HS-5 (cell line): ENCODE measurements at places on chromosomes 3 and 15.

- peak; percentile 68 for DNase-seq
Observed at GRCh38 chr15:60478566-60479360, at the start of gene ICE2. TSS of gene ICE2 (minus strand) at chr15:60479142. CDS start at chr15:60477977, 1,165 bp downstream.

DNA sequence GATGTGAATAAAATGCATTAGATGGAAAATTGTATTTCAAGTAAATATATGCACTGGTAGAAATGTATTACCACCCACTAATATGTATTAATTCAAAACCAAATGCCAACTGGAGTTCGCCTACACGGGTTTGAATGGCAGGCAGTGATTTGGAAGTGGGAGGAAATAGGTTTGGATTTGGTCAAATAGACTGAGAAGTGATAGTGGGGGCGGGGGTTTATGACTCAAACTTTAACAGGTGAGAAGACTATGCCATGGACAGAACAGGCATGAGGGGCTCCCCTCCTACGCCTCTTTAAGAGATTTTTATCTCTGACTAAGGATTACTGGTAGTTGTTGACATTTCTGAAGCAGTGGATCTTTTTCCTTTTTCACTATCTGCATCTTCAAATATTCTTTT lies 677.8 kb downstream of the NTRK3 start:
- DNase-seq, result no peak

- DNase-seq, result no peak
Observed at GRCh38 chr3:31405515-31405914, 127.2 kb upstream of the STT3B start.

- no peak for DNase-seq
Observed at GRCh38 chr3:8538913-8539312, 37.3 kb downstream of the LMCD1 start.

DNA sequence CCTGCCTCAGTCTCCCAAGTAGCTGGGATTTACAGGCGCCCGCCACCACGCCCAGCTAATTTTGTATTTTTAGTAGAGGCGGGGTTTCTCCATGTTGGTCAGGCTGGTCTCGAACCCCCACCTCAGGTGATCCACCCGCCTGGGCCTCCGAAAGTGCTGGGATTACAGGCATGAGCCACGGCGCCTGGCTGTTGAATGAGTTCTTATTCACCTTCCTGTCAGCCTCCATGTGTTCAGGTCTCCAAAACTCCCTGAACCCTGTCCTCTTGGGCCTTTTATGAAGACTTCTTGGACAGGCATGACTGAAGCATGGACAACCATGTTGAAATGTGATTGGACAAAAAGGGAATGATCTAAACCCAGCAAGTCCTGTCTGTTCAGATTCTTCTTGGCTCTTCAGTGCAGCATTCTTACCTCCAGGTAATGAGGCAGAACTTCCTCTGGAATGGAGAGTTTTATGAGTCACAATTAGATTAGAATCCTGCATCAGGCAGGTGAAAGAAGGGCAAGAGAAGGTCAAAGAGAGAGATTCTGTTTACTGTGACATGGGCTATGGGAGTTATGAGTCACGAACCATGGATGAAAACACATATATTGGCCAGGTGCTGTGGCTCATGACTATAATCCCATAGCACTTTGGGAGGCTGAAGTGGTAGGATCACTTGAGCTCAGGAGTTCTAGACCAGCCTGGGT lies 23.1 kb upstream of the EIF4A2 start:
- DNase-seq, result no peak

DNA sequence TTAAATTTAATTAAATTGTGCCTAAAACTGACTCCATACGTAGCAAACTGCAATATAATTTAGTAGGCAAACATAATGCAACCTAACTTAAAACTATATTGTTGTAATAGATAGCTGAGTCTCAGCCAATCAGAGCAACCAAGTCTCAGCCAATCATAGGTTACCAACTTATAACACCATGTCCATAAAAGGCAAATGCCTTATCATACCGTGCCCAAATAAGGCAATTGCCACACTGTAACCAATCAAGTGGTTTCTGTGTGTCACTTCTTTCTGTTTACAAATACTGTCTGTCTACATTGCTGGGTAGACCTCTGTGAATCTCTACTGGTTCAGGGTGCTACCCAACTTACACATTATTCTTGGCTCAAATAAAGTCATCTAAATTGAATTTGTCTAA lies 728.4 kb upstream of the EPHA6 start:
- no peak for DNase-seq

DNA sequence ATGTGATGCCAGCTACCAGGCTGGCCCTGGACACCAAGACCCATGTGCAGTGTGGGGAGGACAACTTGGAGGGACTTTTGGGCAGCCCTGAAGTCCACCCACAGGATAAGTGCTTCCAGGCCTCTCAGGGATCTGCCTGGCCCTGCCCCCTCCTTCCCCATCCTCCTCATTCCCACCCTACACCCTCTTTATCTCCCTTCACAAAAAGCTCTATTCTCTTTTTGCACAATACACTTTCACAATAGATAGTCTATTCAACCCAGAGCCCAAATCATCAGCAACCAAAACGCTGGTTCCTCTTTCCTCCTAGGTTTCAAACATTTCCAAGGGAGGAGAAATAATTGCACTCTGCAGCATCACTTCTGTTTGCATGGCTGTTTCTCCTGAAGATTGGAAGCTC lies 7.8 kb upstream of the ZNF710 start:
- no peak for DNase-seq

- DNase-seq, result peak; percentile 16
Observed at GRCh38 chr3:14319654-14320182, 82.7 kb upstream of the SLC6A6 start.

DNA sequence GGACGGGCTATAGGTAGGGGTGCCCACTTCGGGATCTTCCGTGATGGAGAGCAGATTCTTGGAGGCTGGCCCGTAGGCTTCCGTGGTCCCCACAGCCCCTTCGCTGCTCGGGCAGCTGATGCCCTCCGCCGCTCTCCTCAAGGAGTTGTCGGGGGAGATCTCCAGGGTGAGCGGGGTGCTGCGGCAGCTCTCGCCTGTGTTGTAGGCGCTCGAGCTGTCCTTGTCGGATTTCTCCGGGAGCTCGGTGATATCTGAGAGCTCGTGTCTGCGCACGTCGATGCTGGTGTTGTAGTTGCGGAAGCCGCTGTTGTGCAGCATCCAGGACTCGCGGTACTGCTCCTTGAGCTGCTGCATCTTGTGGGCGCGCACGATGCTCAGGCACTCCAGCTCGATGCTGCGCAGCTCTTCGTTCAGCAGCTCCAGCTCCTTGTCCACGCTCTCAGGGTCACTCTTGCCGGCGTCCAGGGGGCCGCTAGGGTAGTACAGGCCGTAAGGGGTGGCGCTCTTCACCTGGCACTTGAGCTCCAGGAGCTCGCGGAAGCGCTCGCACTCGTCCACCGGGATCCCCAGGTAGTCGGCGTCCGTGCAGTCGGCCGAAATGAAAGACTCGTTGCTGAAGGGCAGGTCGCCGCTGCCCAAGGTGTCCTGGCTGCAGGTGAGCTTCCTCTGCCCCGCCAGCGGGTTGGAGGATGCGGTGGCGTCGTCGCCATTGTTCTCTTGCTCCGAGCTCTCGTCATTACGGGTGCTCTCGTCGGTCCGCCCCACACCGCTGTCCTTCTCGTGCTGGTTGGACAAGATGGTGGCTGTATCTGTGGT lies 240.4 kb downstream of the PDZRN3 start:
- DNase-seq, result no peak

- no peak for DNase-seq
Observed at GRCh38 chr3:71541313-71541712, 42.2 kb downstream of the FOXP1 start.

DNA sequence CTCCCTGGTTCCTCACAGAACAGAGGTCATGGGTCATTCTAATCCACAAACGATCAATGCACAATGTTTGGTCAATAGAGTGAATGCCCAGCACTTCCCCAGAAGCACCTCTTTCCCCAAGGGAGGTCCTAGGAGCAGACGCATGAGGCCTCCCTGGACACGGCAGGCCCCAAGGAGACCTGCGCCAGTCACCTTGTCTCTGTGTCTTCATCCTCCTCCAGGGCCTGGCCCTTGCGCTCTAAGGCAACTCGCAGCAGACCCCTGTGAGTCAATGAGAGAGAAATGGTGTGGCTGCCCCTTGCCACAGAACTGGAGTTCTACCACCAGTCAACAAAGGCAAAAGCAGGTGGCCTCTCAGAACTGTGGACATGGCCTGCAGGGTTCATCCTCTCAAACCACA lies 18.1 kb downstream of the ALS2CL start:
- no peak for DNase-seq

DNA sequence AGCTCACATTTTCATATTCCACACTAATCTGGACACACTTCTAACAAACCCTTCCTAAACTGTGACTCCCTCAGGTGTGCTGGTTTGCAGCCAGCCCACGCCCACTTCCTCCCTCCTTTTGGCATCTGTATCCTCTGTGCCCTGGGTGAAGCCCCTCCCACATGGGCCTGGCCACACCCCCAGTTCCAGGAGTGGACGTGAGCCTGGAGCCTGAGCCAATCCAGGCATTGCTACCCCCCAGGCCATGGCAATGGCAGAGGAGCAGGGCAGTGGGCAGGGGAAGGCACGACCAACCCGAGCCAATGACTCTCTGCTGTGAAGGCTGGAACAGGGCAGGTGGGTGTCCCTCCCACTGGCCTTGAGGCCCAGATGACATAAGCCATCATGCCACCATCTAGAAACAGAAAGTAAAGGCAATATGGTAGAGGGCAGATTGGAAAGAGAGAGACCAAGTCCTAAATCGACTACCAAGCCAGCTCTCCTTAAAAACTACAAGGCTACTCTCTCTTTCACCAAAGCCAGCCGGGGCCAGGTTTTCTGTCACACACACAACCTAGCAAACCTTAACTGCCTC lies 18.6 kb downstream of the FAM174B start:
- DNase-seq, result no peak

GRCh38 chr3:134795746-134796280 lies 753 bp downstream of the EPHB1 start:
- peak; percentile 5 for DNase-seq

- no peak for DNase-seq
Observed at GRCh38 chr3:45468326-45468725, 80.0 kb downstream of the LARS2 start.

DNA sequence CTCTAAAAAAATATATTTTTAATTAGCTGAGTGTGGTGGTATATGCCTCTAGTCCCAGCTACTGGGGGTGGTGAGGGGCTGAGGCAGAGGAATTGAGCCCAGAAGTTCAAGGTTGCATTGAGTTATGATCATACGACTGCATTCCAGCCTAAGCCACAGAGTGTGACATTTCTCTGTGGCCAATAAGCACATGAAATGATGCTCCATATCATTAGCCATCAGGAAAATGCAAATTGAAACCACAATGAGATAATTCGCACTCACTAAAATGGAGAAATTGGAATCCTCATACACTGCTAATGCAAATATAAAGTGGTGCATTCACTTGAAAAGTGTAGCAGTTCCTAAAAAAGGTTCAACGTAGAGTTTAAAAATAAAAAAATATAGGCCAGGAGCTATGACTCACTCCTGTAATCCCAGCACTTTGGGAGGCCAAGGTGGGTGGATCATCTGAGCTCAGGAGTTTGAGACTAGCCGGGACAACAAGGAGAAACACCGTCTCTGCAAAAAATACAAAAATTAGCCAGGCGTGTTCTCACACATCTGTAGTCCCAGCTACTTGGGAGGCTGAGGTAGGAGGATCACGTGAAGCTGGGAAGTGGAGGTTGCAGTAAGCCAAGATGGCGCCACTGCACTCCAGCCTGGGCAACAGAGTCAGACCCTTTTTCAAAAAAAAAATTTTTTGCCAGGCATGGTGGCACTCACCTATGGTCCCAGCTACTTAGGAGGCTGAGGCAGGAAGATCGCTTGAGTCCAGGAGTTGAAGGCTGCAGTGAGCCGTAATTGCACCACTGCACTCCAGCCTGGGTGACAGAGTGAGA lies 35.2 kb downstream of the IFT122 start:
- DNase-seq, result no peak

DNA sequence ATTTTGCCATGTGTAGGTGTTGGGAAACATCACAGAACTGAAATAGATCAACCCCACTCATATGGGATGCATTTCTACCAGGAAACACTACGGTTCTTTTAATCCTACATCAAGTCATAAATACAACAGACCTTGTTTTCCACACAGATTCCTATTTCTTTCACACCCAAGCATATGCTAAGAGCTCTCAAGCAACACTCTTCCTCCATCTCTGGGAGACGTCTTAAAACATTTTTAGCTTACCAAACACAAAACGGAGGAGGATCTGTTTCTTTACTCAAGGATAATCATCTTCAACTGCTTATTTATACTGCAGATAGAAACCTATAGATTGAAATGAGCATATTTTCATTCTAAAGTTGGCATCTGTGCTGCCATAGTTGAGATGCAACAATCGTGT lies 5.1 kb downstream of the GJD2 start:
- DNase-seq, result no peak

DNA sequence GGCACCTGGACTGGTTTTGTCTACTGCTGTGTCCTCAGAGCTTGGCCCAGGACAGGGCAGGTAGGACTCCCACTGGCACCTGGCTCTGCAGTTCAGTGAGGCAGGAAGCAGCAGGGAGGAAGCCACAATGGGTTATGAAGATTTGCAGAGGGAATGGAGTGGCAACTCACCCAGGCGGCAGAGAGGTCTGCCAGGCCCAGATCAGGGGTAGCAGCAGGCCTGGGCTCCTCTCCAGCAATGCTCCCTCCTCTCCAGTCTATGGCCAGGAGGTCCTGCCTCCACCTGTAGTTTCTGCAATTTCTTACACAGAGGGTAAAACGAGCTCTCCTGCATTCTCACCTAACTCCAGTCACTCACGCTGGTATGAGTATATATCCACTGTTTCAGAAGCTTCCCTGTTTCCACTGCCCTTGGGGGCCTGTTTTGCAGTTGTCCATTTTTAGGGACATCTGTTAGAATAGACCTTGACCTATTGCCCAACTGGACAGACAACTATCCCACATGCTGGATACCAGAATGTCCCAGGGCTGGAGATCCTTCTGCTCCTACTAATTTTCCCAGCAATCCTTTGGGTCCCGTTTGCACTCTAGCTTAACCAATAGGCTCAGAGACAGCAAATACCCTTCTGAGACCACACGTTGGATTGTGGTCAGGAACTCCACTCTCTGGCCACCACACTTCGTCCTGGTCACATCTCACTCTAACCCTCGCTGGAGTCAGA lies 35.2 kb downstream of the HMCES start:
- no peak for DNase-seq

GRCh38 chr15:95574053-95574452 lies 756.4 kb upstream of the NR2F2 start:
- no peak for DNase-seq

GRCh38 chr3:42013691-42014457 lies 52.0 kb upstream of the ULK4 start:
- no peak for DNase-seq

DNA sequence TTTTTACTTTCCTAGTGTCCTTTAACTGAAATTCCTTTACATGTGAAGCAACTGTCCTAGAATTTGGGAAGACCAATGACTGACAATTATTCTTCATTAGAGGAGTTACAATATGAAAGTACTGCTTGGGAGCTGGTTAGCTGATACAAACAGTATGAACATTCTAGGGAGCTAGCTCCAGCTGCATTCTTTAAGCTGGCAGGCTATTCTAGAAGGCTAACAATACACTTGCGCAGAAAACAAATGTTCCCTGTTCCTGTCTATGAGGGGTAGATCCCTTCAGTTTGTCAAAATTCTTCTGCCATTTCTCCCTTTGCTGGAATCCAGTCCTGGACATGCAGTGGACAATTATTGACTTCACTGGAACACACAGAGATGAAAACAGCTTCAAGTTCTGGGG lies 60.2 kb upstream of the NANOGP8 start:
- DNase-seq, result no peak

- no peak for DNase-seq
Observed at GRCh38 chr3:178019645-178020044, 516.6 kb upstream of the KCNMB2 start.
